ENCODE measurements at places on chromosomes 16 and 17.

GRCh38 chr17:31495022-31495885 is 103.8 kb downstream of the RAB11FIP4 start:
- no peak for DNase-seq

GRCh38 chr16:83315271-83315670 is 492.5 kb upstream of the HSBP1 start:
- no peak for DNase-seq

DNA sequence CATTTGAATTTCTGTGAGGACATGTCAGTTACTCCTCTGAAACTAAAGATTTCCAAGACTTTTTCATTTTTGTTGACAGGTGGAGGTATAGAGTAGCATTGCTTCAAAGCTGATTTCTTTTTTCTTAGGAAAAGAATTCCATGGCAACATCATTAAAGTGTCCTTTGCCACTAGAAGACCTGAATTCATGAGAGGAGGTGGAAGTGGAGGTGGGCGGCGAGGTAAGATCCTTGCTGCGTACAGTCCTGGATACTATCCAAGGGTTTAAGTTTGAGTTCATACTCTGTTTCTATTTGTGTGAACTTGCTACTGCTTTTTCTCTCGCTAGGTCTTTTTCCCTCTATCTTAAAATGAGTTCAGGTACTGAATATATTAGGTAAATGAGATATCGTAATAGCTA is 26.5 kb downstream of the HEATR9 start:
- no peak for DNase-seq

- no peak for DNase-seq
These were observed 340.7 kb downstream of the SLC39A11 start for GRCh38 chr17:72751746-72752145.

DNA sequence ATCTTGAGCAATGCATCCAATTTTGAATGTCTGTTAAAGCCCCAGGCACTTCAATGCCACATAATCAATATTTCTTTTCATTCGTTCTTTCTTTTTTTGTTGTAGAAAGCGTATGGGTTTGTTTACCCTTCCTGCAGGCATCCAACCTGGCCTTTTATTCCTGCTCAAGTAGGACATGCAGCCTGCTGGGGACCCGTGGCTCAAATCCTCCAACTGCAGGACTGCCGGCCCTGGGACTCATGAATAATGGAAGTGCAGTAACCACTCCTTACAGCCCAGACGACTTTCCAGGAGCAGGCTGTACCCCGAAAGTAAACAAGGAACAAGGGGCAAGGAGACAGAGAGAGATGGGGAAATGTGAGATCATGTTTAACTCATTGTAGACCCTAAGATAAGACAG is 126.4 kb downstream of the SALL1 start:
- no peak for DNase-seq

- no peak for DNase-seq
These were observed 7.6 kb downstream of the ABCA6 start for GRCh38 chr17:69134112-69134511.

DNA sequence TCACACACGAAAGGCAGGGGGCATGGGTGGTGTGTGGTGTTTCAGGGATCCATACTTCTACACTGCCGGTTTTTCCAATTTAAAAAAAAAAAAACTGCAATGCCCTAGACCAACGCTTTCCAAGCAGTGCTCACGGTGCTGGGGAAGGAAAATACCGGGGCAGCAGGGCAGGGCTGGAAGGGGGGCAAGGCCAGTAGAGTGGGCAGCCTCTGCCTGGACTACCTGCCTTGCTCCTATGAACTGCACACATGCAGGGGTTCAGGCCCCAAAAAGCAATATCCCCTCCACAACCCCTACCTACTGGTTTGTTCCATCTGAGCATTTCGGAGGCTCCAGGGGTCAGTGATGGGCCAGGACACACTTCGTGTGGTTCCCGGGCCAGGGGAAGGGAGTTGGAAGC is 29.4 kb downstream of the RPH3AL start:
- no peak for DNase-seq

DNA sequence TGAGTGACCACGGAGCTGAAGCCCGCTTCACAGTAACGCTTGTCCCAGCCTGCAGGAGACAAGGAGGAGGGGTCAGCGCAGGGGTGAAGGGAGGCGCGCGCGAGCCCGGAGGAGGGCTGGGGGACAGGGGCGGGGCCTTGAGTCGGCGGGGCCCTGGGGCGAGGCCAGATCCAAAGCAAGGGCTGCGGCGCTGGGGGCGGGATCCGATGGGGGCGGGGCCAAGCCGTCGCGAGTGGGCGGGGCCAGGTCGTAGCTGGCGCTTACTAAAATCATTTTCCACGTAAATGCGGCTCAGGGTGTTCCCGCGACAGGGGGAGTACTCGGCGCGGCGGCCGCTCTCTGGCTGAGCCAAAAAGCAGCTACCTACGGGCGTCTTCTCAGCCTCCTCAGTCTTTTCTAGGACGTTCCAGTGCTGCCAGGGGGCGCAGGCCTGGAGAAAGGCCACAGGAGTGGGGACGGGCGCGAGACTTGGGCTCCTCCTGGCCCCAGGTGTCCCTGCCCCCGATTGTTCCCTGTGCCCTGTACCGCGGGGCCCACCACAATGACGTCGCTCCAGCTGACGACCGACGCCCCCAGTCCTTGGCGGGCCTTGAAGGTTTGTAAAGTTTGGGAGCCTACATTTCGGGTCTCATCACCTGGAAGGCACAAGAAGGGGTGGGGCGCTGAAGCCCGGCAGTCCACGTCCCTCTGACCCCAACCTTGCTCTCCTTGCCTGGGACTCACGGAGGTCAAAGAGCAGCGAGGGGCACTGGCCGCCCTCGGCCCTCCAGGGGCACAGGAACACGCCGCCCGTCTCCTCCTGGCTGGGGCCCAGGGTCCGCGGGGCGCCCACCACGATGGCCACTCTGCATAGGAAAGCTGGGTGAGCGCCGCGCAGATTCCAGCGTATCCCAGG is 3.9 kb downstream of the ITGA2B start:
- DNase-seq: peak; percentile 47

- peak; percentile 21 for DNase-seq
These were observed 491 bp downstream of the TRAP1 start for GRCh38 chr16:3716831-3717234.

GRCh38 chr16:85309656-85310587 is 197.7 kb upstream of the CIBAR2 start:
- peak; percentile 39 for DNase-seq

DNA sequence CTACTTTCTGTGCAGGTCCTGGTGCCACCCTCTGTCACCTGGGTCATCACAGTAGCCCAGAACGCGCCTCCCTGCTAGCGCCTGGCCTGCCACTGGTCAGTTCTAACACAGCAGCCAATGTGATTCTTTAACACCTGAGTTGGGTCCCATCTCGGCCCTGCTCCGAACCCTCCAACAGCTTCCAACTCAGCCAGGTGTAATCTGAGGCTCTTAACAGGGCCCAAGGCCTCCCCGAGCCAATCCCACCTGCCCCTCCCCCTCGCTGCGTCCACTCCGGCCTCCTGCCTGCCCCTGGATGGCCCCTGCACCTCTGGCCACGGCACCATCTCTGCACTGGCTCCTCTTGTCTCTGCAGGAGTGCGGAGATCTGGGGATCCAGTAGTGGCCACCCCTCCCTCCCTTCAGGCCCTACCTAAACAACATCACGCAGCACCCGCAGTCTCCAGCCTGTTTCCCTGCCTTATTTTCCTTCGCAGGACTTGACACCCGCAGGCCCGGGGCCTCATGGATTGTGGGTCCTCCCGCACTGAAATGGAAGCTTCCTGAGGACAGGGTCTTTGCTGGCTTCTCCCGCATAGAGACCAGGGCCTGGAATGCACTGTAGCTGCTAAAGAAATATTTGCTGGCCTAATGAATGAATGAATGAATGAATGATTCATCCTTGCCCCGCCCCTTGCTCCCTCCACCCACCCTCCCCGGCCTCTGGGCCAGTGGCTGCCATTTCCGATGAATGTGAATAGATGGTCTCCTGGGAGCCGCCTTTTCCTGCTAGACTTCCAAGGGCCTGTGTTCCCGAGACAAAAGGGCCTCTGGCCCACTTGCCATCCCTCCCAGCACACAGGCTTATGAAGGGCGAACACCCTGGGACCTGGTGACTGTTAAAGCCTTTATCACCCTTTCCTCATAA is 174.8 kb upstream of the FOXF1 start:
- DNase-seq: no peak

- no peak for DNase-seq
These were observed 9.5 kb upstream of the ITGA2B start for GRCh38 chr17:44398692-44399691.

GRCh38 chr17:43779145-43780125 is 658 bp upstream of the DUSP3 start:
- no peak for DNase-seq

DNA sequence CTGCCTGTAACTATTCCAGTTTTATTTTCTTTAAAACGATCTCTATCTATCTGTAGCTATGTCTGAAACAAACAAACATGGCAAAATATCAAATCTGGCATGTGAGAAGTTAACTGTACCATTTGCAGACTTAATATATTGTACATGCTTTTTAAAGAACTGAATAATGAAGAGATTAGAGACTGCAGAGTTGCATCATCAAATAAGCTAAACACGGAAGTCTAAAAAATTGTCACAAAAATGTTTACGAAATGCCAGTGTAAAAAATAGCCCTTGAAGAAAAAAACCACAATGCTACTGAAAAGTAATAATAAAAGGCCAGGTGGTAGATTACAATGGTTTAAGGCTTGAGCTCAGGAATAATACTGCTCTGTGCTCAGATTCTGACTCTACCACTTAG is 43.1 kb downstream of the HS3ST3A1 start:
- DNase-seq: no peak

GRCh38 chr16:67228034-67228785 is 1.3 kb downstream of the TMEM208 start:
- no peak for DNase-seq

GRCh38 chr17:8887834-8888703 is 20.6 kb upstream of the PIK3R6 start:
- no peak for DNase-seq

- no peak for DNase-seq
These were observed 236.1 kb downstream of the ZNF423 start for GRCh38 chr16:49619811-49620157.

GRCh38 chr16:49704586-49705155 is 151.2 kb downstream of the ZNF423 start:
- no peak for DNase-seq

- DNase-seq: no peak
These were observed 3.7 kb downstream of the TMEM101 start for GRCh38 chr17:44010966-44011647.

DNA sequence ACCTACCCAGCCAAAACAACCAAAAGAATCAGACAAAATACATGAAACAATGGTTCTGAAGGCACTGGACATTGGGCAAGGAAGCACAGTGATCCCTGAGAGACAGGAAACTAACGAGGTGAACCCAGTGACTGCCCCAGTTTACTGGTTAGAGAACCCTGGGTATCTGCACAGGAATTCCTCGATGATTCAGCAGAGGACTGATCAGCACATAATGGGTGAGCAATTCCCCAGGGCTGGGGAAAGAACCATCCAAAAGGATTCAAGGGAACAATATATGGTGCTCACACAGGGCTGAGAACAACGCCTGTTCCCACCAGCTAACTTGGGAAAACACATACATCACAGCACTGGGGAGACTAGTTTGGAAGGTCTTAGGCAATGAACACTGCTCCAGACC is 167.2 kb downstream of the PARN start:
- no peak for DNase-seq

DNA sequence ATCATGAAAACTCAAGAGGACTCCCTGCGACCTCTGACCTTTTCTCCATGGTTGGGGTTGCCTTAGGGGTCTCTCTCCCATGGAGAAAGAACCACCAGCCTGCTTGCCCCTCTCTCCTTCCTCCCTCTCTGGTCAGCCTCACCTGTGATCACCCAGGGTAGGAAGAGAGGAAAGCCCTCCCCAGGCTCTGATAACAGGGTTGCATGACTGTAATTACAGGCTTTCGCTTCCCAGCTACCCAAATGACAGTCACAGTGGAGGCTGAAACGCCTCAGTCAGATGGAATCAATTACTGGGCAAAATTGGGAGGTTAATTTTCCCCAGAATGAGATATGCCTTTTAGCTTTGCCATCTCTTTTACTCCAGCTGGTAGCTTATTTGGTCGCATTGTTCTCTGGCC is 265.8 kb upstream of the SOX9 start:
- peak; percentile 0 for DNase-seq

GRCh38 chr16:47028767-47029377 is 55.4 kb upstream of the DNAJA2 start:
- DNase-seq: no peak

- no peak for DNase-seq
These were observed 27.8 kb downstream of the IL4R start for GRCh38 chr16:27341549-27341948.

DNA sequence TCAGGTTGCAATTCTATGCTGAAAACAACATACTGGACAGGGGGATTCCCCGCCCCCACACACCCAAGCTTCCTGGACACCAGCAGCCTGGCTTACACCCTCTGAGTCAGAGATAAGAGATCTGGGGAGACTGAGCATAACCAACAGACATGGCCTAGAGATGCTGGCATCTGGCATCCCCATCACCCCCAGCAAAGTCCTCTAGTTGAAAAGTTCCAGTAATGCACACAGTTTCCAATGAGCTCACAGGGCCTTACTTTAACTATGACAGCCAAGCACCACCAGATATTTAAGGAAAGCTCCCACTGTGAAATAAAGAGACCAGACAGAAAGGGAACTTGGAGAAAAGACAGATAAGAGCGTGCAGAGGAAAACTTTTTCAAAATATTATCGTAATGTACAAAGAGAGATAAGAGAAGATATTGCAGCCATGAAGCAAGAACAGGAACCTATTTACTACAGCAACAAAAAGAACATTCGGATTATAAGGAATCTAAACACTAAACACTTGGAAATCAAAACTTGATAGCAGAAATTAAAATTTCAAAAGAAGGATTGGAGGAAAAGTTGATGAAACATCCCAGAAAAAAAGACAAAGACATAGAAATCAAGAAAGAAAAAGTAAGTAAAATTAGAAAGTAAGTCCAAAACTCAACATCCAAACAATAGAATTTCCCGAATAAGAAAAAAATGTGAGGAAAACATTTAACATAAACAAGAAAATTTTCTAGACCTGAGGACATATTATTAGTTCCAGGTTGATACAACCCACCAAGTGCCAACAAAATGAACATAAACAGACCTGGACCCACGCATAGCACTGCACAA is 17.2 kb upstream of the ALOX15 start:
- no peak for DNase-seq

- no peak for DNase-seq
These were observed 10.5 kb upstream of the TIMP2 start for GRCh38 chr17:78935419-78936323.

- no peak for DNase-seq
These were observed 16.5 kb upstream of the SLC38A8 start for GRCh38 chr16:84059111-84059510.

DNA sequence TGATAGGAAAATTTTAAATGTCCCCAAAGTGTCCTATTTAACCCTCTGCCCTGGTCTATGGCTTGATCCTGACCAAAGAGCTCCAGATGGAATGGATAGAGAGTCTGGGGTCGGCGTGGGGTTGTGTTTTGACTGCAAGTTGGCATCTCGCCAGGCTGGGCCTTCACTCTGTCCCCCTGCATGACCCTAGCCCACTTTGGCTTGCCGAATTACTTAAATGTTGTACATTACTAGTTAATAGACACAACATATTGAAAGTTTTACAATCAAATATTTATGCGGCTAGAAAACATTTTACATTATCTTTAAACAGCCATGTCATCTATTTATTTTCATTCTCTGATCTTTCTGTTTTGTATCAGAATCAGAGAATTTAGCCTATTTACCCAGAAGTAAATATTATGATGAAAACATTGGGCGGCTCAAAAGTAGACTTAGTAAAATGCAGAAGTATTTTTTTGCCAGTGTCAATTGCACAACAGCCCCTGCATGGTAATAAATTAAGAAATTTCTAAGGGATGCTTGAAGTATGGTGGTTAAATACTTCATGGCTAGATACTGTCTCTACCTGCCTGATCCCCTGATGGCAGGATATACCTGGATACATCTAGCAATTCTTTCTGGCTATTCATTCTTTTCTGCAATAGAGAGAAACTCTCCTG is 18.8 kb upstream of the MYOCD start:
- no peak for DNase-seq
